Aorta (tissue), 5 donors: ENCODE measurements at places on chromosomes 12 and 14. TPM values are rescaled to one million over a fixed set of nuclear protein-coding genes. Genes with fewer than 3 reads are reported as not detected.

Gene TAS2R50
- 3.3 TPM for total RNA-seq

Gene SERPINA6
- not detected for total RNA-seq

- DNase-seq = no peak
Measured at GRCh38 chr14:52305014-52305413, 9.1 kb upstream of the PTGER2 start.

DNA sequence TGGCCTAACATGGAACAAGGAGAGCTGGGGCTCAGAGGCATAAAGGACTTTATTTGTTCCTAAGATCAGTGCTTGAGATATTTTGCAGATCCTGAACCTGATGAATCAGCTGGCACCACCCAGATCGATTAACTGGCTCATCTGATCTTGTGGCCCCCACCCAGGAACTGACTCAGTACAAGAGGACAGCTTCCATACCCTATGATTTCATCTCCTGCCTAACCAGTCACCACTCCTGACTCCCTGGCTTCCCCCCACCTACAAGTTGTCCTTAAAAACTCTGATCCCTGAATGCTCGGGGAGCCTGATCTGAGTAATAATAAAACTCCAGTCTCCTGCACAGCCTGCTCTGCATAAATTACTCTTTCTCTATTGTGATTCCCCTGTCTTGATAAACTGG lies 5.1 kb downstream of the C12orf56 start:
- no peak for DNase-seq

DNA sequence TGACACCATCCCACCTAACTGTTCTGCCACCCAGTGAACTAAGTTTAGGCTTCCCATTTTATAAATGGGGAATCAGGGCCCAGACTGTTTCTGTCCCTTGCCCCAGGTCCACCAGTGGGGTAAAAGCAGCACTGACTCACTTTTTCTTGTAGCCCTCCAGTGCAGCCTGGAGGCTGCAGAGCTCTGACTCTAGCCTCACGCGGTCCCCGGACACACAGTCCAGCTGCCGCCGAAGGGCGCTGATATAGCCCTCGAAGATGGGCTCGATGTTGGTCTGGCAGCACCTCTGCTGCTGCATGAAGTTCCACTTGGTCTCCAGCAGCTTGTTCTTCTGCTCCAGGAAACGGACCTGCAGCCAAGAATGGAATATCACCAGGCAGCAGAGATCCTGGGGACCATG lies 2.6 kb downstream of the KRT82 start:
- no peak for DNase-seq
